NCI-H187 treated with DMSO at 0.1 percent for 48 hours (cell line): ENCODE measurements at places on chromosomes 7 and 10.

- no peak for DNase-seq
These were observed 143.0 kb downstream of the PRPF18 start for GRCh38 chr10:13729586-13730305.

- no peak for DNase-seq
These were observed 114.5 kb upstream of the POM121L12 start for GRCh38 chr7:52920977-52921376.

DNA sequence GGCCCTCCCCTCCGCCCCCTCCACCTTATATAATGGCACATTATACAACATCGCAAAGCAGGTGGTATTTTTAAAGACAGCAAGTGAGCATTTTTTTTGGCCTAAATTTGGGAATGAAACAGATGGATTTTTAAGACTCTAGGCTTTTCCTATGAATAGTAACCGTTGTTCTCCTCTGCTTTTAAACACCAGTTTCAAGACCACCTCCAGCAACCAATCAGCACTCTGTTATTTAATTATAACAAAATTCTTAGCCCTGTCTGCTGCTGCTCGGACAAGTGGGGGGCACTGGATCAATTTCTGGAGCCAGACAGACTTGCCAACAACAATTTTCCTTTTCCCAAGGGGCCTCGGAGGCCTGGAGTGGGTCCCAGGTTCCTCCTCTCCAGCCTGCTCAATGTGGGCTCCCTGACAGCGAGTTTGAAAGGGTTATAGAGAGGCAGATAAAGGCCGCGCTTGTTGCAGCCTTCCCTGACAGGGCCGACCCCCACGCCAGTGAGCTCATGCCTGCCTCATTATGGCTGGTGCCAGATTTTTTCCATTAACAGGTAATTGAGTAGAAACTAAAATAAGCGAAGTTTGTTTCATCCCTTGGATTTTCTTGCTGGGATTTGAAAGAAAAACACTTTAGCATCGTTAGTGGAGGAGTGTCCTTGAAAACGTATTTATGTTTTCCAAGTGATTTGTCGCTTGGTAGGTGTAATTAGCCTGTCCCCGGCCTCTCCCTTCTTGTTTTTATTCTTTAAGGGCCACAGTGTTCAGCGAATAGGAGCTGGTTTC, 227.3 kb downstream of the TCF7L2 start:
- no peak for DNase-seq

DNA sequence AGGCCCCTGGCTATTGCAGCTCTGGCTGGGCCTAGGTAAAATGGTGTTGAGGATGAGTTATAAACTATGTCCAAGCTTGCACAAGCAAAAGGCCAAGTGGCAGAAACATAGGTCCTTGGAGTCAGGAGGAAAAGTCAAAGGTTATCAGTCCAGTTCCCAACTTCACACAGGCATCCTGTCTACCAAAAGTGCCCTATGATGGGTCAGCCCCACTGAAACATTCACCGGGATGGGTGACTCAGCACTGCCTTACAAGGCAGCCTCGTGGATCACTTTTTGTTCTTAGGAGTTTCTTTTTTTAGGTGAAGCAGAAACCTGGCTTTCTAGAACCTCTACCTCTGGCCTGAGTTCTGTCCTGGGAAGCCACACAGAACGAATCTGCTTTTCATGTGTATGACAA, 158.8 kb upstream of the LYZL2 start:
- DNase-seq, result no peak

DNA sequence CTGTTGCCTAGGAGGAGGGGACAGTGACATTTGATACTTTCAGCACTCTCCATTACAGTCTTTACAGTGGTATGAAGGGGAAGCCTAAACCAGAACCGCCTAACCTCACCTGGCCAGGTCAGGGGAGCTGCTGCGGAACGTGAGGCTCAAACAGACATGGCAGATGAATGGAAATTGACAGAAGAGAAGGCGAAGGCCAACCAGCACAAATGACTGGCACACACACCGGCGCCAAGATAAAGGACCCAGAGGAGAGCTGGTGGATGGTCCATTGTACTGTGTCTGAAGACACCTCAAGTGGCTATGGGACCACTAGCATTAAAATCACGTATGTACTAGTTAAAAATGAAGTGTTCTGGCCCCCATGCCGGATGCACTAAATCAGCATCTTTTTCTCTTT, 53.0 kb downstream of the JCAD start:
- no peak for DNase-seq

- no peak for DNase-seq
These were observed 160.5 kb upstream of the GHITM start for GRCh38 chr10:83978681-83979383.

DNA sequence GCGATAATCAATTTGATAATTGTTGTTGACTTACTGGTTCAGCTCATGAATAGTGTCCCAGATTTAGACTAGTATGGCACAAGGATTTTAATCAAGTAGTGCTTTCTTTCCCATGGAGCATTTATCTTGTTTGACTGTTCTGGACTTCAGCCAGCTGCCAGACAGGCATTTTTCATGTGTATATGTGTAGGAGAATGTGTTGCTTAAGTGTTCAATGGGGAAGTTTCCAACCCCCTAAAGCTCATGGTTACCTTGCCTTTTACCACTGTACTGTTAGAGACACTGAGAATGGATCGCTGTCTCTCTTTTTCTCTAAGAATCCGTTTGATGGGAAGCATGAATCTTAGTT, 103.9 kb downstream of the LRRC4 start:
- DNase-seq, result no peak

DNA sequence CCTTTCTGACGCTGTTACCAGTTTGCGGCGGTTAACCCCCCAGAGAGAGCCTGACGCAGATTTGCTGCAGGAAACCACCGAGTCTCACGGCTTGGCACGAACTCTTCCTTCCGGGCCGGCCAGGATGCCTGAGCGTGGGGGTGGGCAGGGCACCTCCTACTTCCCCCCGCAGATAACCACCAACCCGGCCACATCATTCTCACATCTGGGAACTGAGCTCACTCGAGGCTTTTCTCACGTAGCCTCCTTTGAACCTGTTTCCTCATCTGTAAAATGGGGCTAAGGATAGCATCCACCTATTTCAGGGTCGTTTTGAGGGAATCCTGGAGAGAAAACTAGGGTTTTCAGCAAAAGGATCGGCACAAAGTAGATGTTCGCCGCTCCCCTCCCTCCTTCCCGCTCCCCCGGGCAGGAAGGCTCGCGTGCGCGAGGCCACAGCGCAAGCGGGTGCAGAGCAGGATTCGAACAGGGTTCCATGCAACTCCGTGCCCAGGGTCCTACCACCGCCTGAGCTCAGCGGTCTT, 23.6 kb downstream of the DDIT4 start:
- DNase-seq, result no peak

GRCh38 chr10:62744136-62744535, 60.4 kb upstream of the ADO start:
- DNase-seq, result no peak
